Ascending aorta (tissue), 2 donors: ENCODE measurements at places on chromosomes 16 and 17. TPM values are rescaled to one million over a fixed set of nuclear protein-coding genes. Genes with fewer than 3 reads are reported as not detected.

- no peak overlapping the region for H3K27ac ChIP-seq
- H3K27me3 ChIP-seq, result no peaks in the 10 kb centered on the region
- DNase-seq, result no peak
- no peaks in the 10 kb centered on the region for H3K4me1 ChIP-seq
- H3K36me3 ChIP-seq, result no peaks in the 10 kb centered on the region
These were observed 1094.7 kb upstream of the CDH8 start for GRCh38 chr16:63130942-63131341.

DNA sequence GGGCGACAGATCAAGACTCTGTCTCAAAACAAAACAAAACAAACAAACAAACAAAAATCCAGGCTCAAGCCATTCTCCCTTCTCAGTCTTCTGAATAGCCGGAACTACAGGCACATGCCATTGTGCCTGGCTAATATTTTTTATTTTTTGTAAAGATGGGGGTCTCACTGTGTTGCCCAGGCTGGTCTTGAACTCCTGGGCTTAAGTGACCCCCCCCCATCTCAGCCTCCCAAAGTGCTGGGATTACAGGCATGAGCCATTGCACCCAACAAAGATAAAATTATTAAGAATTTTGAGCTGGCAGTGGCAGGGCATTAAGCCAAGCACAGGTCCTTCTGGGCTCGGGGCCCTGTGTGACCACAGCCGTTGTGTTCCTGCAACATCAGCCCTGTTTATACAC is 69.9 kb upstream of the CBX4 start:
- no peaks in the 10 kb centered on the region for H3K36me3 ChIP-seq
- no peak for DNase-seq
- H3K27ac ChIP-seq, result no peak overlapping the region

CARD14 gene
- total RNA-seq, result 1.1 TPM

- no peaks in the 10 kb centered on the region for H3K36me3 ChIP-seq
- no peak overlapping the region for H3K4me3 ChIP-seq
These were observed 44.7 kb downstream of the IRF8 start for GRCh38 chr16:85943711-85944110.

DNA sequence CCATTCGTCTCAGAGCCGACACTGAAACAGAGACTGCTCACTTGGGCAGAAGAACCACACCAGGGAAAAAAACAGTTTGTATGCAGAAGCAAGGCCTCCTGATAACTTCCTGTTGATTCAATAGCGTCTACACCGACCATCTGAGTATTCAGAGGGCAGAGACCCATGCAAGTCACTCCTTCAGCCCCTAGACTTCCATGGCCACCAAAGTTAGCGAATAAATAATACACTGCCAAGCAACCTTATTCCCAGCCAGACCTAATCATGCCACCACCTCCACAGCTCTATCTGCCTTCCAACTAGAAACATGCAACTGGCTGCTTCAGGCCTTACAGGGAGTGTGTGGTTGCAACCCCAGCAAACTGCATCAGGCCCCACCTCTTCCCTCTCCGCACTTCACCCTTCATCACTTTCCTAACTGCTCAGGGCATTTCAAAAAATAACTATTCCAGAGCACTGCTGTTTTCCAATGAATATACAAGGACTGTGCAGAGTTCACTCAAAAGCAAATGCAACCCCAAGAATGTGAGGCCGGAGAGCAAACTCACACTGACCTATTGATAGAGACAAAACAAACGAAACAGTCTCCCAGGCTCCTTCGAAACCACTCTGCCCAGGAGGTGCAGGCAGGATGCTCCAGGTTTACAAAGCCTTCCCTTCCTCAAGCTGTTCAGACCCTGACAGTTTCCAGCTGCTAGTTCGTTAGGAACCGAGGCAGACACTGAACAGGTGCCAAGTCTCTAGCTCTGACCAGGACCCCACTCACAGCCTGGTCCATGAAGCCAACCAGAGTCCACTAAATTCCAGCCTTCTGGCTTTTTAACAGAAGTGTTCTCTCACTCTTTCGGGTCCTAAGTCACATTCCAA is 3.6 kb downstream of the USP7 start:
- no peaks in the 10 kb centered on the region for H3K27me3 ChIP-seq
- H3K4me1 ChIP-seq, result peaks cover 63% of the 10 kb centered on the region
- no peak for DNase-seq
- H3K27ac ChIP-seq, result no peak overlapping the region
- H3K36me3 ChIP-seq, result no peaks in the 10 kb centered on the region

CLDN7 gene
- not detected for total RNA-seq

KRT33B gene
- total RNA-seq, result not detected

- no peaks in the 10 kb centered on the region for H3K36me3 ChIP-seq
- DNase-seq, result no peak
- H3K27me3 ChIP-seq, result no peaks in the 10 kb centered on the region
- no peak overlapping the region for H3K27ac ChIP-seq
- no peak overlapping the region for H3K4me3 ChIP-seq
These were observed 61.7 kb upstream of the LYRM9 start for GRCh38 chr17:27954548-27955495.

DNA sequence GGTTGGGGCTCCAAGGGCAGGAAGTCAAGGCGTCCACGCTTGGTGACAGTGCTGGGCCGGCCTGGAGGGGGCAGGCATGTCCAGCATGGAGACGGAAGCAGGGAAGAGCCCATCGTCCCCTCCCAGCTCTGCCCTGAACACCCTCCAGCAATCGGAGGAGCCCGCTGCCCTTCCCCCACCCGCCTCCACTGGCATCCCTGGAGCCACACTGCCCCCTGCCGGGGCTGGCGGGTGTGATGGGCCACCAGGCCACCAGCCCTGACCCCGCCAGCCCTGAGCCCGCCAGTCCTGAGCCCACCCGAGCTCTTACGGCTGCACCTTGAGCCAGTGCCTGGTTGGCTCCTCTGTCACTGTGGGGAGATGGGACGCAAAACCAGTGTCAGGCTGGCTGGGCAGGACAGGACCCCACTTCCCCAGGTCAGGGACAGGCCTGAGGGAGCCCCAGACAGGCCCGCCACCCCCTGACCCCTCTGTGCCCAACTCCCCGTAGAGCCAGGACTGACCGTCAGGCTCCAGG is 4.1 kb upstream of the CDH15 start:
- H3K27me3 ChIP-seq, result peaks cover 18% of the 10 kb centered on the region
- no peaks in the 10 kb centered on the region for H3K36me3 ChIP-seq
- no peak for DNase-seq
- H3K27ac ChIP-seq, result no peak overlapping the region

GRCh38 chr16:82264756-82265155 is 94.7 kb upstream of the MPHOSPH6 start:
- no peaks in the 10 kb centered on the region for H3K4me1 ChIP-seq
- H3K36me3 ChIP-seq, result no peaks in the 10 kb centered on the region
- no peak overlapping the region for H3K4me3 ChIP-seq
- no peaks in the 10 kb centered on the region for H3K27me3 ChIP-seq
- DNase-seq, result no peak

- H3K27me3 ChIP-seq, result no peaks in the 10 kb centered on the region
- no peaks in the 10 kb centered on the region for H3K4me1 ChIP-seq
- no peaks in the 10 kb centered on the region for H3K36me3 ChIP-seq
- no peak overlapping the region for H3K27ac ChIP-seq
- no peak overlapping the region for H3K4me3 ChIP-seq
These were observed 15.0 kb upstream of the SLC6A2 start for GRCh38 chr16:55640701-55641327.

DNA sequence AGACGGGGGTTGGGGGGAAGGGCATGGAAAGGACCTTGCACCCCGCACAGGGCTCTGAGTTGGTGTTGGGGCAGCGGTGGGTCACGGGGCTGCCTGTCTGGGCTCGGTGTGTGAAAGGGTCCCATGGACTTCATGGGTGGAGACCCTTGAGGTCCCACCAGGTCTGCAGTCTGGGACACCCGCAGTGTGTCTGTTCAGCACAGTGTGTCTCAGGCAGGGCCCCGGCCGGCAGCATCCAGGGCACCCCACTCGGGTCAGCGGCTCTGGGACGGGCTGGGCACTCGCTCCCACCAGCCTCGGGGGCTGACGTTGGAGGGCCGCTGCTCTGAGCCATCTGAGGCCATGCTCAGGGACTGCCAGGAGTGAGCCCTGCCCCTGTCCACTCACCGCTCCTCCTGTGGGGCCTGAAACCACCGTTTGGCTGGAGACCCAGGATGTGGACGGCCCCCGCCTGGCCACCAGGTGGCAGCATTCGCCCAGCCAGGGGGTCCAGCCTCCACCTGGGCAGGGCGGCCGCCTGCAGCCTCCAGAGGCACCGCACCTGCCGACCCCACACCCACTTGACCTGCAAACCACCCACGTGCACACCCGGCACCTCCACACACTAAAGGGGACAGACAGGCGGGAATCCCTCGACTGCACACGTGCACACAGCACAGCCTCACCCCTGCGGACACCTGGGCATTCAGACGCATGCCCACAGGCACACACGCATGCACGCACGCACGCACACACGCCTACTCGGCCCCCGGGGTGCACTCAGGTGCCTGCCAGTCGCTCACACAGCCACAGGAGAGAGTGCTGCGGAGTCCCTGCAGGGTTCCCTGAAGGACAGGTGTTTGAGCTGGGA is 10.1 kb upstream of the ZFPM1 start:
- H3K4me1 ChIP-seq, result peaks cover 3% of the 10 kb centered on the region
- no peak overlapping the region for H3K4me3 ChIP-seq

DNA sequence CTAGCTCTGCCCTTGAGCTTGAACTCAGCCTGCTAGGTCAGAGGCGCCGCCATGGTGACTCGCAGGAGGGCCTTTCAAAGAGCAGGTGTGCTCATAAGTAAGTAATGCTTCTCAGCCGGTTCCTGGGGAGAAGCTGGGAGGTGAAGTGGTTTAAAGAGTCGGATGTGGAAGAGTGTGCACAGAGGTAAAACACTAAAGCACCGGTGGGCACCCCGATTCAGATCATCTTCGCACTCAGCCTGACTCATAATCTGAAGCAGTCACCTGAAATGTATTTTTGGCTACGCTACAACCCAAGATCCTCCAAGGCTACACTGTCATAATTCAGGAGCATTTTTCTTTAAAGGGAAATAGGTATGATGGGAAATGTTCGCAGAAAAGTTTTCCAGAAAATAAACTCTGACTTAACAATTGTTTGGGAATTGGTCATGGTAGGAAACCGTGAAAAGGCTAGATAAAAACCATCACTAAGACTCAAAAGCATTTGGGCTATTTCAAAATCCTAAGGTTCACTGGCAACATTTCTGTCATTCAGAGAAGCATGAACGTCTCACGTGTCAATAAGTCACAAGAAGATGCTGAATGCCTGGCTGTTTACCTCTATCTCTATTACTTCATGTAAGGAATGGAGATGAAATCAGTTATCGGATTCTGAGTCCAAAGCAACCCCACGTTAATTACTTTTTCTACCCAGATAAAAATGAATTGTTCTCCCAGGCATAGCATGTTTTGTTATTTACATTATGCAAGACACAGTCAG is 17.8 kb downstream of the CDH8 start:
- no peak for DNase-seq
- H3K36me3 ChIP-seq, result no peaks in the 10 kb centered on the region
- no peak overlapping the region for H3K4me3 ChIP-seq

DNA sequence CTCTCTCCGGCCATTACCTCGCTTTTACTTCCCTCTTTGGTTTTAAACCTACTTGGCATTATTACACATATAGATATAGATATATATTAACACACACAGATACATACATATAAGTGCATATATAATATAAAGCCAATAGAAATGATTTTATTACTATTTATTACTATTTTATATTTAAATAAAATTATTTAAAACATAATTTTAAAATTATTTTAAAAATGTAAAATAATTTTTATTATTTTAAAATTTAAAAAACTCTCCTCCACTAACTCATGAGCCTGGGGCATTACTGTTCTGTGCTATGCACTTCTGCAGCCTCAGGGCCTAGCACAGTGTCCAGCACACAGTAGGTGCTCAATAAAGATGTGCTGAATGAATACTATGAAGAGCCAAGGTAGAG is 200.9 kb downstream of the SLC39A11 start:
- H3K36me3 ChIP-seq, result no peaks in the 10 kb centered on the region
- H3K4me3 ChIP-seq, result no peak overlapping the region
- H3K27ac ChIP-seq, result no peak overlapping the region
- no peak for DNase-seq
- no peaks in the 10 kb centered on the region for H3K4me1 ChIP-seq
- H3K27me3 ChIP-seq, result no peaks in the 10 kb centered on the region

DNA sequence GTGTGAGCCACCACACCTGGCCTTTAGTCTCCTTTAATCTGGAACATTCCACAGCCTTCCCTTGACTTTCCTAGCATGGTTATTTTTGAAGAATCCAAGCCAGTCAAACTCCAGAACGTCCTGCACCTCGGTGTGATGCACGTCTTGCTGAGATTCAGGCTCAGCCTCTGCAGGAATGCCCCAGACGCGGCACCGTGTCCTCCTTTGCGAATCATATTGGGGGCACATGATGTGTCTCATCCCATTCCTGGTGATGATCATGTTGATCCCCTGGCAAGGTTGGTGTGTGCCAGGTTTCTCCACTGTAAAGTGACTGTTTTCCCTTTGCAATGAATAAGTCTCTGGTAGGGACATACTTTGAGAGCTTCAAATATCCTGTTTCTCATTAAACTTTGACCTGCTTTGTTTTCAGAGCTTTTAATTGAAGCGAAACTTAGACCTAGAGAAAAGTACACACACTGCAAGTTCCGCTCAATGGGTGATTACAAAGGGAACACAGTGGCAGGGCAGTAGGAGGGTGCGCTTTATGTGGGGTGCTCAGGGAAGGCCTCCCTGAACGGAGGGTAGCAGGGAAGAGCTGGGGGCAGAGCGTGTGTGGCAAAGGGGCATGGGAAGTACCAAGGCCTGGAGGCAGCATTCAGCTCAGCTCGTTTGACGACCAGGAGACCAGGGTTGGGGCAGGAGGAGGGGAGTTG is 9.6 kb upstream of the ATP2C2 start:
- H3K36me3 ChIP-seq, result no peaks in the 10 kb centered on the region
- H3K27me3 ChIP-seq, result no peaks in the 10 kb centered on the region
- H3K27ac ChIP-seq, result no peak overlapping the region
- H3K4me1 ChIP-seq, result no peaks in the 10 kb centered on the region
- H3K4me3 ChIP-seq, result no peak overlapping the region
- DNase-seq, result no peak

TOP2A gene
- 0.11 TPM for total RNA-seq
